ENCODE measurements at places on chromosomes 7 and 10.

DNA sequence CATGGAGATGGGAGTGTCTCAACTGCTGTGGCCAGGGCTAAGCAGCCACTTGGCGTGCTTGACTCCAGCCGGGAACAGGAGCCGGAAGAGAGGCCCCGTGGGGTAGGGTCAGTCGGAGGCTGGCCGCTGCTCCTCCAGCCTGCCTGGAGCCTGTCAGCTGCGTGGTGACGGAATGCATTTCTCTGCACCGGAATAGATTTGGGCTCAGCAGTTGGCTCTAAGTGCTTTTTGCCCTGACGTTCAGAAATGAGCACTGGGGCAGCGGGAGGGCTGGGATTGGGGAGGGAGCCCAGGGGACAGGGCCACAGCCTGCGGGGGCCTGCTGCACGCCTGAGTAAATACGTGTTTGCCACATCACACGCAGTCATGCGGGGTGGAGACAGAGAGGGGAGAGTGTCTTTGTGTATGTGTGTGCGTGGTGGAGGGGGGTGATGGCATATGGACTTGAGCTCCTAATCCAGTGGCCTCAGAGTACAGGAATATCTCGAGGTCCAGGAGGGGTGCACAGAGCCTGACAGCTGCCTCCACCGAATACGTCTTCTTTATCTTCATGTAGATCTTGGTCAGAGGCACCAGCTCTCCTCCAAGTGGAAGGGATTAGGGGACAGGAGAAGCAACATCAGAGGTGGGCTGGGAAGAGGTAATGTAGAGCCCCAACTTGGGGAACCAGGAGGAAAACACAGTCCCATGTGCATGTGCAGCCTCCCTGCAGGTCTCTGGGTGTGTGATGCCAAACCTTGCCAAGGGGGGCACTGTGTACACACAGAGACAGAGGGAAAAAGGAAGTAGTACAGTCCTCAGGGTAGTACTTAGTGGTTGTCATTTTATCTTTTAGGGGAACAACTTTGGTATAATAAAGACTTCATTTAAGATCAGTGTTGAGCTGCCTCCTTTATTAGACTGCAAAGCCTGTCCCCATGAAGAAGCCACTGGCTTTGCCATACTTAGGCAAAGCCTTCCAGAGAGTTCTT, 151.4 kb downstream of the CDH23 start:
- peak; percentile 66 for DNase-seq

DNA sequence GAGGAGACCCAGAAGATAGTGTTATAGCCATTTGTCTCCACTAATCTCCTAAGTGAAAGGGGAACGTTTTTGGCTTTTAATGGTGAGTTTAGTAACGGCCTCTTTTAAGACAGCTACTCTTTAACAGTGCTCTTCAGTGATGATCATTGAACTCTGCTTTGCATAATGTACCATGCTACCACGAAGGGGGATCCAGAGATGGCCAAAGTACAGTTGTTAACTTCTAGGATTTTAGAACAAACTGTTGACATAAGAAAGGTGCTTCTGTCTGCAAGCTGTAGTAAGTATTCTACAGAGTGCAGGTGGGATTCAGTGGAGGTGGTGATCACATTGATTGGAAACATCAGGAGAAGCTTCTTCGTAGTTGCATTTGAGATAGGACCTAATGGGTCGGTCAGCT, 114.1 kb upstream of the RPA3 start:
- DNase-seq: no peak

DNA sequence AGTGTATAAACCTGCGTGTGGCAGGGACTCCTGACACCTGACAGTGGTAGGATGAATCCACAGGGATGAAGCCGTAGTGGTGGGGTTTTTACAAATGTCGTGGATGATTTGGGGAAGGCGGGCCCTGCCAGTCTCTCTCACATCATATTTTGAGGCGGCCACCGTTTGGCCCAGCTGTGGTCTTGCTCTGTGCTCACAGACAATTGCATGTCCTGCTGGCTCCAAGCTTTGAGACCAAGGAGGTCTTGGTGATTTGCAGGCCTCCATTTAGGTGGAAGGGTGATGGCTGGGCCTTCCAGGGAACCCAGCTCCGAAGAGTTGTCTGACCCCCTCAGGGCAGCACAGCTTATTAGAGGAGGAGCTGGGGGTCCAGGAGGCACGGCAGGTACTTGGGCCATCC, 151.1 kb upstream of the SHH start:
- DNase-seq: no peak

DNA sequence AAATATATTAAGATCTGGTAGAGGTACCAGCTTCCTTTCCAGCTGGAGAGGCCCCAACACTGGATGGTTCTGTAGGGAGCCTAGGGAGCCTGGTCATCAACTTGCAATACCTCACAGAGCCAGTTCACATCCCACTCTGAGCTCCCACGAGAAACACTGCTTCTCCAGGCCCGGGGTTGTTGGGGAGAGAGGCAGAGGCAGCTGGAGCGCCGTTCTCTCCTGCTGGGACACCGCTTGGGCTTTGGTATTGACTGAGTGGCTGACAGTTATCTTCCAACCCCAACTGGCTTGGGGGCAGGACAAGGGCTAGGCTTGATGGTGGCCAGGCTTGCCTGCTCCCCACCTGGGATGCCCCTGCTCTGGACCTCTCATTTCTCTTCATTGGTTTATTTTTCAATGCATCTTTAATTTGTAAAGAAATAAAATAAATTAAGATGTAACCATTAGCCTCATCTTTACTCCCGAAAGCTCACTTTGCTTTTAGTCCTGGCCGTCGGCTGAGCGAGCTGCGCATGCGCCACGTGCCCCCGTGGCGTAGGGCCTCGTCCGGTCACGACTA, 10.0 kb upstream of the CHCHD1 start:
- peak; percentile 92 for DNase-seq

- no peak for DNase-seq
Measured at GRCh38 chr10:52956861-52957260, 184.3 kb upstream of the MBL2 start.

GRCh38 chr7:114007386-114007785, 88.6 kb upstream of the PPP1R3A start:
- no peak for DNase-seq

DNA sequence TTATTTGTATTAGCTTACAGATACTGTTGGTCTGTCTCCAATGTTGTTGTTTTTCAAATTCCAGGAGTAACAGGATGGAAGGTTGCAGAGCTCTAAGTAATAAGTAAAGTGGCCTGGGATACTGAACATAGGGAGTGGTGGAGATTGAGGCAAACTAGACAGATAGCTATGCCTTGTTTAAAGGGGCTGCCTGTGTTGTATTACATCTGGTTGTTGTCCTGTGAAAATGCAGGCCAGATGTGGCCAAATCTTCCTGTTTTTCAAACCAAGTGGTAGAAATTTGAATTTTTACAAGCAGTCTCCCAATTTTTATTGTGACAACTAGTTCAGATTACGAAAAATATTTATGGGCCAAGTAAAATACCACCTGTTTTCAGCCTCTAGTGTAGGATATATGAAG, 33.5 kb downstream of the BICC1 start:
- DNase-seq: no peak

GRCh38 chr10:22849077-22849805, 78.6 kb upstream of the ARMC3 start:
- DNase-seq: peak; percentile 36

GRCh38 chr7:94410413-94411187, 15.9 kb downstream of the COL1A2 start:
- DNase-seq: no peak

- no peak for DNase-seq
Measured at GRCh38 chr7:38002689-38003088, 82.2 kb downstream of the EPDR1 start.

GRCh38 chr7:80428161-80429054, 83.5 kb downstream of the GNAT3 start:
- DNase-seq: peak; percentile 58

- no peak for DNase-seq
Measured at GRCh38 chr7:19181634-19182033, 36.4 kb upstream of the FERD3L start.

GRCh38 chr10:35523670-35524225, 81.4 kb upstream of the GJD4 start:
- no peak for DNase-seq

- peak; percentile 85 for DNase-seq
Measured at GRCh38 chr10:29304264-29304994, 15.6 kb downstream of the LYZL1 start.

- no peak for DNase-seq
Measured at GRCh38 chr10:33398796-33399195, 64.3 kb upstream of the NRP1 start.

DNA sequence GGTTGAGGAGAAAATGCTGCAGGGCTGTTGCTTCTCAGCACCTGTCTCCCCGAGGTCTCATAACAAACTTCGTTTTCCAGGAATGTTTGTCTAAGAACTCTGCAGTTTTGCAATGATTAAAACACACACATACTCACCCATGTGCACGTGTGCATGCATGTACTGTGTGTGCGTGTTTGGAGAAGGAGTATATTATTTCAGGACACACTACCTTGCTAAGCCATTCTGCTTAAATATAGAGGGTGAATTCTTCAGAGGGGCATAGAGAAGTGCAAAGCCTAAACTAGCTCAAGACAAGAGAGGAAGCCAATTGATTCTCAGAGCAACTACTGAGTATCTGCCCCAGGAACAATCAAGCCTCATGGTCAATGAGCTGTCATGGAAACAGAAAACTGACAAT, 298.4 kb upstream of the MGMT start:
- no peak for DNase-seq

DNA sequence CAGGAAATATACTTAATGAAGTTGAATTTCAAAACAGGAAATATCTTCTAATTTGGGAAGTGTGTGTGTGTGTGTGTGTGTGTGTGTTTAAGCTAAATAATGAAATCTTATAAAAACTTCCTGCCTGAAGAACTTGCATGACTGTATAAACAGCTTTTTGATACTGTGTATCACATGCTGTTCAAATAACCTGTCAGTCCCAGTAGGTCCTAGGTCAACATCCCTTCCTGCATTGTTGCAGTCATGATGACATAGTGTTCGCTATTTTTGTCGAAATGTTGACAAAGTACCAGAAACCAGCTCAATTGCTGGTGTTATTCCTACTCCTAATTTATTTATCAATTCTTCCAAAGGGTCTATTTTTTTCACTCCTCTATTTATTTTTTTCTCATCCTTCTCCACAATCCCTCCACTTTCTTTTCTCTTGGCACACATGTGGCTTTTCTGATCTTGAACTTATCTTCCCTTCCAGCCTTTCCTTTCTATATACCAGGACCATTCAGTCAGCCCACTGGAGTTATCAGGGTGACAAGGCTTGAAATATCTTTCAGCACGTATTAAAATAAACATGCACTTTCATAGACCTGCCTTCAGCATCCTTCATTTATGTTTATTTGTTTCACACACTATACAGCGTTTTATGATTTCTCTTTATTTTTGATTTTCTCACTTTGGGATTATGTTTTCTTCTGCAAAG, 115.8 kb downstream of the PLXDC2 start:
- DNase-seq: no peak

DNA sequence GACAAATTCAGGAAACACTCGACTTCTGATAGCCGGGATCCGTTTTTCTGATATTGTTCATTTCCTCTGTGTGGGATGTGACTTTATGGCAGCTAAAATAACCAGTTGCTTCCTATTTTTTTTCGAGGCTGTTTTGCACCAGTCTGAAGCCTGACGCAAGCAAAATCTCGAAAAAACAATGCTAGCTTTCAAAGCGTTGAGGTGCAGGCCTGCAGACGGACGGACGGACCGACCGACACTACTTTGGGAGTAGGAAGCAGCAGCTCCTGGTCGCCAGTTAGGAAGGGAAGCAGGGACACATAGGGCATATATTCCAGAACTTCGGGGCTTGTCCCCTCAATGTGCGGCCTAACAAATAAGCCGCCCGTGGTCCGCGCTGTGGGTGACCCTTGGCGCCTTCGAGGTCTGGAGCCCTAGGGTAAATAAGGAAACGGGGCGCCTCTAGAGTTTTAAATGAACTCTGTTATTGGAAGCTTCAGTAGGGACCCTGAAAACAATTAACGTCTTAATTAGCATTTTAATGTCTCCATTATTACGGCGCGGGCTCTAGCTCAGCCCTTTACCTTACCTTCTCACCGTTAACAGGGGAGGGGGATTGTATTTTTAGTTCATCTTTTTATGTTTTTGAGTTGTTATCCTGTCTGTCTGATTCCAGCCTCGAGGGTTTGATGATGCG, 1.3 kb downstream of the HHEX start:
- DNase-seq: no peak

DNA sequence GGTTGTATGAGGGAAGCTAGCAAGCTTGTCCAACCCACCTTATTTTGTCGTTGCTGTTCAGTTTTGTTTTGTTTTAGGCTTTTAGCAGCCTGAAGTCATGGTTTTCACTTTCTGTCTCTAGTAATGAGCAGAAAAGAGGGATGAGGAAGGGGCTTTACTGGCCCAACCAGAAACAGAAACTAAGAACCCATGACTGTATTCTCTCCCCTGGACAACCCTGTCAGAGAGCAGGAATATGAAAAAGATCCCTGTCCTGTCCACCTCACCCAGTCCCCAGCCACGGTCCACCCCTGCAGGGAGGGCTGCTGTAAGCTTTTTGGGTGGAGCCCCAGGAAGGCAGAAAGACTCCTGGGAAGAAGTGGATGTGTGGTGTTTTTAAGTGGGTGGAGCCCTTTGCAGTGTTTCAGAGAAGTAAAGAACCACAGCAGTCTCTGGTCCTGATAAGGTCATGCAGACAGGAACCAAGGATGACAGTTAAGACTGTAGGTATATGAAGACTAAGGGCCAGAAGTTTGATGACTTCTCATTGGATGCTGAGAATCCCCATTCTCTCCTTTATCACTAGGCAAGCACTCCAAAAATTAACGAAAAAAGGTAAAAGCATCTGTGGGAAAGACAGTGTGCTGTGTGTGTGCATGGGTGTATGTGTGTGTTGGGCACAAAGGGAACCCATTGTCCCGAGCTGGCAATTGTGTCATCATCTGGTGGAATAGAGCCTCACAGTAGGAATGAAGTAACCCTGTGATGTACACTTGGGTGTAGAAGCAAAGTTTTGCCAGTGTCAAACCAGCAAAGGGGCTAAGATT, 13.8 kb downstream of the MRPL32 start:
- no peak for DNase-seq

DNA sequence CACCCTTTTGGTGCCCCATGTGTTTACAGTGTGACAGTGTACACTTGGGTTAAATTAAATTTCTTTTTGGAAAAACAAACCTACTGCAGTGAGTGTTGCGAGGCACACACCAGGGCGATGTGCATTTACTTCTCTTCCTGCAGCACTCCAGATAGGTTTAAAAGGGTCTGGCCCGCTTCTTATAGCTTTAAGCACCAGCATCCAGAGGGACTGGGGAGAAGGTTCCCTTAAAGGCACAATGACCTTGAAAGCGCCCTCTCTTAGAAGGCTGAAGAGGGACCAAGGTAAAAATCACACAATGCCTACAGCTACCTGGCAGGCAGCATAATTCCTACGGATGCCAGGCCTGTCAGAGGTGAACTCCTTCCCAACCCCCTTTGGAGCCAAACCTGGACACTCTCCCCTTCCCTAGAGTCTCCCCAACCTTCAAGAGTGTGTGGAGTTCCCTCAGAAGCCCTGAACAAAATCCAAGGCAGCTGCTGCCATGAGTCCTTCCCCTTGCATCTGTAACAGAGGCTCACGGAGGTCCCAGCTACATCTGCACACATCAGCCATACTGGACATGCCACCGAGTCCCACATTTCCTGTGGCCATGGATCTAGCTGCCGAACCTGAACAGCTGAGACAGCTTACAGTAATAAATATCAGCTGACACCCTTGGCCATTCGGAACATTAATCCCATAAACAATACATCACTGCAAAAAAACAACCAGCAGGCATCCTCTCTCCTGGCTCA, 33.2 kb downstream of the TRIM8 start:
- DNase-seq: no peak

GRCh38 chr10:71740069-71740653, 20.6 kb upstream of the C10orf105 start:
- peak; percentile 50 for DNase-seq
